ENCODE measurements at places on chromosomes 4 and X.

DNA sequence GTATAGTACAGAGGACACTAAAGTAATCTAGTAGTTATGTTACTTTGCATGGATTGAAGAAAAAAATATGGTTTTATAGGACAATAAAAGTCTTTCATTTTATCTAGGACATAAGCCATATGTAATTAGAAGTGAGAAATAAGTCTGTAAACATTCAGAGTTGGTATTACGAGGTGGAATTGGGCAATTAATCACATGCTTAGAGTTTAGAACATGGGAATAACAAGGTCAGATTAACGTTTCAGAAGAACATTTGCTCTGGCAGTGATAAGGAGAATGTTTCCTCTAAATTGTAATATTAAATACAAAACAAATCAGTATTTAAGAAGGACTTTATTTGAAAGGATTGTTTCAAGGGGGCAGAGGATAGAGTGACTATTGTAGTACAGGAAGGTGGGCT lies 15.6 kb upstream of the SULT1E1 start:
- DNase-seq, result no peak

DNA sequence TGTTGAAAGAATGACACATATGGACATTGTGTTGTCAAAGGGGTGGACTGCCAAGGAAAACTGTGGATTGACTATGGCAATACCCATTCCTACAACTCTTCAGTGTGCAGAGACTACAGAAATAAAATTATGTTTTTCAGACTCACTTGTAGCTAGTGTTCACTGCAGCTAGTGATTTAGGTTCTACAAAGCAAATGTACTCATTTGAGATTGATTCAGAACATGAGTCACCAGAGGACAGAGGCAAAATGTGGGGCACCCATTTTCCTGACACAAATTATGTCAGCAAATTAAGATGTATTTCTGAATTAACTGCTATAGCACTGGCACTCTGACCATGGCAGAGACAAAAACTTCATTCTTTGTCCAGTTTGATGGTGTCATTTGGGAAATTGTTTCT lies 40.7 kb downstream of the SPCS3 start:
- DNase-seq, result no peak

GRCh38 chr4:112508356-112508755 lies 7.6 kb downstream of the NEUROG2 start:
- no peak for DNase-seq

GRCh38 chr4:121198251-121198650 lies 34.1 kb upstream of the TNIP3 start:
- no peak for DNase-seq

DNA sequence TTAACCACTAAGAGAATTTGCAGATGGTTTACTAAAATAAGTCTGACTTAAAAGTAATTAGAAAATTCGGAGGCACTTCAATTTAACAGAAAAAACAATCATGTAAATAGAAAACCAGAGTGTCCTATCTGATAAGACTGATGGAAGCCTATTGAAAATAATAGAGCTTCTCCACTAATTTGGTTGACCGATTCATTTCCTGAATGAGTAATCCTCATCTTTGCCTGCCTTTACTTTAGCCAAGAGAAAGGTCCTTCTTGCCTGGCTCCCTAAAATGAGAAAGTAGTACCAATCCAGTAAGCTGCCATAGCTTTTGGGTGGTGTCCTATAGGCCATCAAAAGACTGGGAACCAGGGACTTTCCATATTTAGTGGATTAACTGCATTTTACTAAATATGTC lies 48.4 kb downstream of the KCNIP4 start:
- no peak for DNase-seq

DNA sequence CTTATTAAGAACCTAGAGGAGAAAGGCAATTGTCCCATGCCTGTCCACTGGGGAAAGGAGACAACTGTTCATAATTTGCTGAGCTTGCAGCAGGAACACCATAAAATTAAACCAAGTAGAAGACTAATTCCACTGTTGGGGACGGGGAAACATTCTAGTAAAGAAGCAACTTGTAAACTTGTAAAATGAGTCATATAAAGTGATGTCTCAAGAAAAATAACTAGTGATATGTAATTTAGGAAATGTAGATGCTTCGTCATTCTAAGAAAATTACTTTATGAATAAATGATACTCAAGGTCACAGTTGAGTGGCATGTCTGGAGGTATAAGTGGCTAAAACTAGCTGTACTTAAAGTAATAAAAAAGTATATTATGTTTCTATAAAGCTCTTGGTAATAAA lies 121.2 kb upstream of the MID1 start:
- DNase-seq, result no peak

DNA sequence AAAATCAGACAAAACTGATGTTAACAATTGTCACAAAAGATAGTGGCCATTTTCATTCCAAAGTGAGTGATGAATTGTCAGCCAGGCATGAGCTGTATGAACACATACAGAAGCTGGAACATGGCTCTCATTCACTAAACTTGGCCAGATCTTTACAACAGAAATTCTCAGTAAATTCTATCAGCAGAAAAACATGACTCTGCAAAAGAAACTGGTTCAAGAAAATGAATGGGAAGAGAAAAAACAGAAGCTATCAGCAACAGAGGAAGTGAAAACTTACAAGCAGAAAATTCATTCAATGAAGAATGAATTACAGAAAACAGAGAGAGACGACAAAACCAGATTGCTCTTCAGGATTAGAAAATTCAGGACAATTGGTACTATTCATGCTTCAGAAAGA lies 249.6 kb downstream of the COL25A1 start:
- no peak for DNase-seq

DNA sequence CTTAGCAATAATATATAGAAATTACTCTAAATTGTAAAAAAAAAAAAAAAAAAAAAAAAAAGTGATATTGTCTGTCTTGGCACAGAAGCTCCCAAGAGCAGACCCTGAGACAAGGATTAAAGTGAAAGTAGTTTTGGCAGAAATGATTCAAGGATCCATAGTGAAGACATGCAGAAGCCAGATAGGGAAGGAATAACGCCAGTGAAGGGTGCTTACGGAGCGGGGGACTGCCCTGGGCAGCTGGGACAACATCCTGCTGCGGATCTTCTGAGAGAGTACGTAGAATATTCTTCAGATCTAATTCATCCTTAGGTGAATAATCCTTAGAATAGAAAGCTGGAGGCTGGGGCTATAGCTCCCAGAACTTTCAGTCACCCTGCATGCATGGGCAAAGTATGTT lies 39.8 kb downstream of the ARHGAP24 start:
- no peak for DNase-seq

DNA sequence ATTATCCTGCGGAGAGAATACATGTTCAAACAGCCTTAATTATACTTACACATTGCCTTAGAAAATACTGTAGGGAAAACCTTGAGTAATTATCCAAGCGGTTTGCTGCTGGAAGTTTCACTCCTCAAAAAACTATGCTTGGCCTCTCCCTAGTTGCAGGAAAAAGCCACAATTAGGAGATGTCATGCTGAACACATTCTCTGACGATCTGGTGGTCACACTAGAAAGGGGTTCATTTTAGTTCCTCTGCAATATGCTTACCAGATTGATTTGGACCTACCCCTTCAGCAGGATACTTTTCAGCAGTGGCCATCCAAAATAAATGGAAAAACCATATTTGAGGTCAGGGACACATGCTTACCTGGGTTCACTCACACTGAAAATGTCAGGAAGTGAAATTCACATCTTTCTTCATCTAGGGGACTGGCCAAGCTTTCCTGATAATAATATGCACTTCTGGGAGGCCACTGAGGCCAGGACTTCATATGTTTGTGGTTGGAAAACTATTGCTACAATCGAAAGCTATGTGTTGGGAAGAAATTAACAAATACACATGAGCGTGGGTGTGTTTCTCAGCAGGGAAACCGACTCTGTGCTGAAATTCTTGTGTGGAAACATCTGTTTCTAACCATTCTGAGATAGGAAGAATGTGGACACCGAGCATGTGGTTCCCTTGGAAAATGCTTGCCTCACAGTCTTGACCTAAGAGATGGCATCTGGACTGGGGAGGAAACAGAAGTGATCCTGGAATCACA lies 68.8 kb downstream of the ATXN3L start:
- DNase-seq, result no peak

- no peak for DNase-seq
Measured at GRCh38 chr4:76947369-76947768, 2.2 kb upstream of the SEPTIN11 start.

- DNase-seq, result no peak
Measured at GRCh38 chrX:84634201-84634782, 132.0 kb upstream of the HDX start.

DNA sequence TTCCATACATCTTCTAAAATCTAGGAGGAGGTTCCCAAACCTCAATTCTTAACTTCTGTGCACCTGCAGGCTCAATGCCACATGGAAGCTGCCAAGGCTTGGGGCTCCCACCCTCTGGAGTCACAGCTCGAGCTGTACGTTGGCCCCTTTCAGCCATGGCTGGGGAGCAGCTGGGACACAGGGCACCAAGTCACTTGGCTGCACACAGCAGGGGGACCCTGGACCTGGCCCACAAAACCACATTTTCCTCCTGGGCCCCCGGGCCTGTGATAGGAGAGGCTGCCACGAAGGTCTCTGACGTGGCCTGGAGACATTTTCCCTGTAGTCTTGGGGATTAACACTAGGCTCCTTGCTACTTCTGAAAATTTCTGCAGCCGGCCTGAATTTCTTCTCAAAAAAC lies 8.2 kb upstream of the TENT5D start:
- DNase-seq, result no peak

DNA sequence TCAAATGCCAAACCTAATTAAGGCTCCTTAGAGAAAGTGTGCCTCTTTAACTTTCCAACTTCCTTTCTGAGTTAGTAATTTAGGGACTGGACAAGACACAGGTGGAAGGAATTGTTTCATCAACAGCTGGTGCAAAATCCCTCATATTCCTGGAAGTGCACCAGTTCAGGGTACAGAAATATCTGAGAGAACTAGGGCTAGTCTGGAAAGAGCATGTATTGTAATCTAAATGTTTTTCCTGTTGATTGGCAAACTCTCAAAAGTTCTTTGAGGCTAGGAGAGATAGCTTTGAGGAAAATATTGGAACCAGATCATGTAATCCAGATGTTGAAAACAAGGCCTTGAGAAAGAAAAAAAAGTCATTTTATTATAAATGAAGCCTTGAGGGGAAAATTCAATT lies 98.1 kb upstream of the C1GALT1C1 start:
- DNase-seq, result no peak

GRCh38 chr4:53573696-53574095 lies 17.6 kb downstream of the LNX1 start:
- DNase-seq, result no peak

DNA sequence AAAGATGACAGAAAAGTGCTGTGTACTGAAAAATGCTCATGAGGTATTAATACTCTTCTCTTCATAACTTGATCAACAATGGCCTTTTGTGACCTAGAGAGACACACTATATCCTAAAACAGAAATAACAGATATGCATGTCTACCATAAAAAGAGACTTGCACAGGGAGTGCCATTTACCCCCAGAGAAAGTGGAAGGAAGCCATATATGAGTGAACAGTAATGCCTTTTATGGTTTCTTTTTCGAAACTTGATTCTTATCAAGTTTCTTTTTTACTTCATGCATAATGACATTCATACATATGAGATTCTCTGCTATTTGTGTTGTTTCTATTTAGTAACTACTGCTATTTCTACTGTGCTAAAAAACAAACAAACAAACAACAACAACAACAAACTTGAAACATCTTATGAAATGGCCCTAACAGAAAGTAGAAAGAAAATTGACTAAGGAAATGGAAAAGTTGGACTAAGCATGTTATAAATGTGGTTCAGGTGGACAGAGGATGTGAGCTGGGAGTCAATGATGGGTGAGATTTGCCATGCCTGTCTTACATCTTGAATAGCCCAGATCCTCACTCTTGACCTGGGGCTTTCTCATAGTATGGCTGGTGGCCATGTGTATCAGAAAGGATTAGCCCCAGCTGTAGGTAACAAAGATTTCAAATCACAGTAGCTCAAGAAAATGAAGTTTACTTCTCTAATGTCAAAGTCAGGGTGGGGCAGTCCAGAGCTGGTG lies 43.8 kb downstream of the GEMIN8 start:
- DNase-seq, result no peak

DNA sequence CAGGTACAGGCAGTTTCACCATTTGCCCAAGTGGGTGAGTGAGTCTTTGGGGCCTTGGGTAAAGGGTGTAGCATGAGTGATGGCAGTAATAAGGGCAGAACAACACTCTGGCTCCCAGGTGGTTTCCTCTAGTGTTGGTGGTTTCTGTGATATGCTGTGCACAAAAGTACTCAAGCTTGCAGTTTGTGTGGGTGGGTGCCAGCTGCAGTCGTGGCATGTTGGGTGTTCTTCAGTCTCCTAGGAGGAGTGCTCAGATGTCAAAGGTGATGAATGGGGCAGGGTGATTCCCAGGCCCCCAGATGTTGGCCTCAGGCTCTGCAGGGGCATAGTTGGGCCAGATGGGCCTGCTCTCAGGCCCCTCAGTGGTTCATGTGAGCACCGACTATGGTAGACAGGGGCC lies 166.1 kb upstream of the KLF8 start:
- no peak for DNase-seq

GRCh38 chrX:21741869-21742701 lies 15.8 kb downstream of the SMPX start:
- no peak for DNase-seq

- DNase-seq, result no peak
Measured at GRCh38 chr4:98204236-98204553, 57.0 kb upstream of the RAP1GDS1 start.

- DNase-seq, result no peak
Measured at GRCh38 chr4:102399021-102399420, 53.7 kb upstream of the SLC39A8 start.

- DNase-seq, result no peak
Measured at GRCh38 chrX:139298437-139298836, 232.1 kb upstream of the F9 start.

- DNase-seq, result no peak
Measured at GRCh38 chr4:104571341-104571740, 76.6 kb upstream of the CXXC4 start.

- no peak for DNase-seq
Measured at GRCh38 chr4:155530290-155530689, 136.4 kb upstream of the GUCY1A1 start.

GRCh38 chr4:122305853-122306252 lies 73.0 kb upstream of the ADAD1 start:
- DNase-seq, result no peak

DNA sequence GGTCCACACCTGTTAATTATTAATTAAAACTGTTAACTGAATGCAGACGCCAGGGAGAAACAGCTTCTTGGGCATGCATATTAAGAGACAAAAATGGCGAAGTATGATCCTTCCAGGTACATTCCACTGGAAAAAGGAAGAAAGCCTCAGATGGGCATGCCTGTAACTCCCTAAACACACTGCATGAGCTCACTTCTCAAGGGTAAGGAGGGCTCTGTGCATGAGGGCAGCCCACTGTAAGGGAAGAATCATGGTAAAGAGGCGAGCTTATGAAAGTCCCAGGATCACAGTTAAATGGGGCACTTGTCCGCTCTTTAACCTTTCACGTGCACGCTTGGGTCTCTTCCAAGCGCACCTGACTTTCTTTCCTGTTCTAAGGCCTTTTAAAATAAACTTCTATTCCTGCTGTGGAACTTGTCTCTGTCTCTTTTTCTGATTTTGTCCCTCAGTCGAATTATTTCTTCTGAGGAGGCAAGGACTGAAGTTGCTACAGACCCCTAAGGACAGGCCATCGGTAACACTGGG lies 321.7 kb downstream of the PPP1R2C start:
- no peak for DNase-seq

Measured in stimulated activated CD8-positive, alpha-beta memory T cell treated with anti-CD3 and anti-CD28 coated beads, Interleukin-4, amount 100 ng/mL, for 48 hours (primary cell).